ENCODE measurements at places on chromosomes 5 and 9.

- no peak for DNase-seq
Observed at GRCh38 chr5:3201941-3202340, 393.7 kb upstream of the IRX1 start.

GRCh38 chr5:137192293-137192743 is 306.8 kb downstream of the SPOCK1 start:
- peak; percentile 53 for DNase-seq

- DNase-seq = no peak
Observed at GRCh38 chr9:91421128-91421765, 2.4 kb downstream of the NFIL3 start.

DNA sequence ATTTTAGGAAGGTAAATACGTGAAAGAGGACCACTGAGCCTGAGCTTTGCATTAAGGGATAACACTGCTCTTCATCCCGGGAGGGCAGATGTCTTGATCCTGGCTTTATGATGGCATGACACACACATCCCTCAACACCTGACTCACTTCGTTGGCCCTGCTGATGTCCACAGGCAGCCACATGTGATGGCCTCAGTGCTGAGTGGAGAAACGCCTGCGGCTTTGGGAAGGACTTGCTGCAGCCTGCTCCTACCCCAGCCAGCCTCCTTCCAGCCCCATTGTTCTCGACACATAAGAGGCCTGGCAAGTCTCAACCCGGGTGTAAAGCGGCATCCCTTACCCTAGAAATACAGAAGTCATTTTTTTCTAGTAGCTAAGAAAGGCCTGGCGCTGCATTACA is 169.0 kb downstream of the SYK start:
- no peak for DNase-seq

GRCh38 chr9:95316794-95317118 is 753 bp downstream of the FANCC start:
- DNase-seq = peak; percentile 70

Data from NCI-H2029 (cell line).